ENCODE measurements at places on chromosomes 7 and 10.

GRCh38 chr7:120395526-120396019 lies 122.6 kb downstream of the KCND2 start:
- DNase-seq, result no peak

DNA sequence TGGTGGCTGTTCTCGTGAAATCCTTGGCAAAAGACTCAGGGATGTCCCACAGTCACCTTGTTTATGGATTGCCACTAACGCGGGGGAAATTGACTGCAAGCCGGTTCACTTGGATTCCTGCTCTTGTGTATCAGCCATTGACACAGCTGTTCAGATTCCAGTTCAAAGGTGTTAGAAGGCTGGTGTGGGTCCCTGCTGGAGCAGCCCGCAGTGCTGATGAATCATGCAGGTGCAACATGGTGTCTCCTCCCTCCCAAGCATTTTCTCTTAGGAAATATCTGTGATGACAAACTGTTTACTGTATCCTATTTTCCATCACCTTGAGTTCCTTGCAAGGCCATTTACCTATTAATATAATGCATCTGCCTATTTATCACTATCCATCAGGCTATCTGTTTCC lies 170.1 kb downstream of the GATA3 start:
- DNase-seq, result no peak

DNA sequence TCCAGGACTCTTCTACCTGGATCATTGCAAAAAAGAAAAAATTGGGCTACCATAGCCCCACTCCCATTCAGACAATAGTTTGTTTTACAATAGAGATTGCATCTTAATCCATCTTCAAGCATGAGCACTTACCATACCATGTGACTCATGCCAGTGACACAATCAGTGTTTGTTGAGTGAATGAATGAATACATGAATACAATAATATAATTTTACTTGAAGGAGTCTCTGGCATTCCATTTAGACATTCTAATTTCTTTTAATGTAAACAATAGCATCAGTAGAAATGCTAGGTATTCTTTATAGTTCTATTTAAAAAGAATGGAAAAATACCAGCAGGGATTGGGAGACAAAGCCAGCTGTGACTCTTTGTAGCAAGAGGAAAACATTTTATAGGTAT lies 141.6 kb upstream of the AKR1E2 start:
- DNase-seq, result no peak

DNA sequence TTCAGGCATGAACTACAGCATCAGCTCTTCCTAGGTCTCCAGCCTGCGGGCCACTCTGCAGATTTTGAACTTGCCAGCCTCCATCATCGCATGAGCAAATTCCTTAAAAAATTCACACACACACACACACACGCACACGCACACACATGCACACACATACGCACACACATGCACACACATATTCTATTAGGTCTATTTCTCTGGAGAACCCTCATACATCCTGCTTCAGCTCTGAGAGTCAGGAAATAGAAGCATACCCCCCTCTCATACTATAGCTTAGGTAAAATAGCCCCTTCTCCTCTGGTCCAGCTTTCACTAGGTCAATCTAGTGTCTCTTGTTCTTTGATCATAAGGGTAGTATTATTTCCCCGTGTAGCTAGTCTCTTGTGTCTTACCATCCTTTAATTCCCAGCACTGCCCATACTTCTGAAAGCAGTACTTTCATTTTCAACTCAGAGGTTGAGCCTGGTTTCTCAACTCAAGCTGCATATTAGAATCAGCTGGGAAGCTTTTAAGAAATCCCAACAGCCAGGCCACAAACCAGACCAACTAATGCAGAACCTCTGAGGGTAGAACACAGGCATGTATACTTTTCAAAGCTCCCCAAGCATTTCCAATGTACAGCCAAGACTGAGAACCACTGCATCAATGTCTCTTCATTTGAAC lies 30.9 kb upstream of the ITGB8 start:
- DNase-seq, result no peak

GRCh38 chr7:151405588-151405987 lies 4.2 kb downstream of the WDR86 start:
- no peak for DNase-seq

- DNase-seq, result no peak
Measured at GRCh38 chr7:2821161-2821841, 22.8 kb downstream of the GNA12 start.

- no peak for DNase-seq
Measured at GRCh38 chr10:6114299-6114698, 25.5 kb downstream of the RBM17 start.

DNA sequence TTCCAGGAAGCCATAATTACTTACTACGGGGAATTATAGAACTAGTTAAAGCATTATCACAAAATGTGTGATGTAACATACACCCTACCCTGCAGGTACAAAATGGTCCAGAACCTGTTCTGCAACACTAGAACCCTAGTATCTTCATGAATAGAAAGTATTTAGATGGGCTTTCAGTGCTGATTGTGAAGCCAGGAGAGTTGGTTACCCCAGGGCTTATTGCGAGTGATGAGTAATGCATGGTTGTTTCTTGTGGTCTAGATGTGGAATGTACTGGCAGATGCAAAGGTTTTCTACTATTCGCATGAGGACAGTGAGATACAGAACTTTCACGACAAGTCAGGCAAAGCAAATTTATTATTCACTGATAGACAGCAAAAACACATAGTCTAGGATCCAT lies 33.6 kb upstream of the AGR3 start:
- DNase-seq, result no peak

- no peak for DNase-seq
Measured at GRCh38 chr10:16804123-16804522, 13.1 kb downstream of the RSU1 start.

DNA sequence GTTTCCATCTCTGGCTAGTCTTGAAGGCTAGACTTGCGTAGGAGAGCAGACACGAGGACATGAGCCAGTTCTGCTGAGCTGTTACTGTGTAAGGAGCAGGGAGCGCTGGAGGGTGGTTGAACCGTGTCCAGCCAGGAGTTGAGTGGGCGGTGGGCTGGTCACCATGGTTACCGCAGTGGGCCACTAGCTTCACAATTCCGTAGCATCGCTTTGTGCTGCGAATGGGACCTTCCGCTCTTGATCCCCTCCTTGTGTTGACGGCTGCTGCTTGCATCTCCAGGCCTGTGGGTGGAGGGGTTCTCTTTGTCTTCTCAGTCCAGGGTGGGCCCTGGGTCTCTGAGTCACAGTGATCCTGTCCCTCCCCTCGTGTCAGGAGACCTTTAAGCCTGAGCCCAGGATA lies 49.4 kb upstream of the OCM start:
- DNase-seq, result no peak

DNA sequence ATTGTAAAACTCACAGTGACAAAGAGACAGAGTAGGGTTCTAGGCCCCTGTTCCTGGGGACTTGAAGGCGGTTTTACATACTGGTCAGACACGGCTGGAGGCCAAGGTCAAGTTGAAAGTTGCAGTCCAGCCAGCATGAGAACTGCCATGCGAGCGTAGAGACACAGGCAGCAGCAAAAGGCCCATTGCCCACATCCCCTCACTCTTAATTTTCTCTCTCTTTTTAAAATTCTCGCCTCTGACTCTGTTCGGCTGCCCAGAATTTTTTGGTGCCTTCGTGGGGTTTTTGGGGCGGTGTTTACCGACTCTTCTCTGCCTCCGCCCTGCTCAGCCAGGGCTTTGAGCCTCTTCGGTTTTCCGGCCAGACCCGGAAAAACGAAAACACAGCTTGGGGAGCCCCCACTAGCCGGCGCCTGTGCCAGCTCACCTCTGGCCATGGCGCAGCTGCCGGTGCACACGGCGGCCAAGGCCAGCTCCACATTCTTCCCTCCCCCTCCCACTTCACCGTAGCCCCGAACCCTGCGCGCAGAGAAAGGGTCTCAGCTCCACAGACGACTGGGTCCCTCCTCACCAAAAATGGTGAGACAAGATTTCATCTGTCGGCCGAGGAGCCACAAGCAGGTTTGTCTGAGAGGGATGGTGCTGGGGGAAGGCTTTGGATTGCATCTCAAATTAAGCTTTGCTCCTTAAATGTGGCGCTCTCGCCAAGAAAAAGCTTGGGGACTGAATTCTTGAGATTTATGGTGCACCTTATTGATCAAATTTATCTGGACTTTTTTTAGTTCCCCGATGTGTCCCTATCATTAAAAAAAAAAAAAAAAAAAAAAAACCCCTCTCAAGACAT lies 2.3 kb upstream of the HOXA13 start:
- DNase-seq, result no peak

Measured in activated CD4-positive, alpha-beta T cell treated with anti-CD3 and anti-CD28 coated beads for 24 hours (primary cell).